ENCODE measurements at places on chromosomes 13 and 19. TPM values are rescaled to one million over a fixed set of nuclear protein-coding genes. Genes with fewer than 3 reads are reported as not detected.

Gene IGFL1
- total RNA-seq = not detected

Gene DLL3
- not detected for total RNA-seq

Gene SERP2
- 3.4 TPM for total RNA-seq

Gene DHDH
- not detected for total RNA-seq

Gene CKM
- not detected for total RNA-seq

Gene PCDH9
- total RNA-seq = under 0.01 TPM

Gene ITGBL1
- 71.8 TPM for total RNA-seq

Gene FUT6
- not detected for total RNA-seq

Gene NUP58
- total RNA-seq = 40.7 TPM

Gene SYT5
- total RNA-seq = not detected

Gene CCL25
- not detected for total RNA-seq

Gene RDH8
- not detected for total RNA-seq

Gene SLC1A6
- not detected for total RNA-seq

Gene TNFSF13B
- 8.1 TPM for total RNA-seq

Gene IFNL1
- not detected for total RNA-seq

Gene OR7D2
- total RNA-seq = not detected

Gene IRGC
- total RNA-seq = not detected

Gene ZNF497
- total RNA-seq = 1.3 TPM

All from placental pericyte (primary cell).